ENCODE measurements at places on chromosomes 16 and 17.

DNA sequence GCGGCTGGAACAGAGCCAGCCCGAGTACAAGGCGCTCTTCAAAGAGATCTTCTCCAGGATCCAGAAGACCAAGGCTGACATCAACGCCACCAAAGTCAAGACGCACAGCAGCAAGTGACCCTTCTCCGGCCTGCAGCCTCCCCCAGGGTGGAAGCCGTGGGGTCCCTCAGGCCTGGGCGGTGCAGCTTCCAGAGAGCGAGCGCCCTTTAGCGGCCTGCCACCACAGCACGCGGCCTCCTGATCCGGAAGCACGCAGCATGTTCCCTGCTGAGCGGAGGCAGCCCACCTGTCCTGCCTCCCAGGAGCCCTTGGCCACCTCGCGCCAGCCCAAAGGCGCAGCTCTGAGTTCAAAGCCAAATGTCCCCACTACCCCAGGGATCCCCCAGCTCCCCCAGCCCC lies 8.5 kb upstream of the MRPL58 start:
- no peak for DNase-seq

GRCh38 chr17:77281122-77281903 lies 140.5 kb downstream of the SEC14L1 start:
- peak; percentile 19 for DNase-seq

GRCh38 chr16:51155199-51155607 lies 4.1 kb upstream of the SALL1 start:
- no peak for DNase-seq

- DNase-seq, result no peak
Observed at GRCh38 chr17:38970804-38971203, 3.6 kb upstream of the FBXO47 start.

DNA sequence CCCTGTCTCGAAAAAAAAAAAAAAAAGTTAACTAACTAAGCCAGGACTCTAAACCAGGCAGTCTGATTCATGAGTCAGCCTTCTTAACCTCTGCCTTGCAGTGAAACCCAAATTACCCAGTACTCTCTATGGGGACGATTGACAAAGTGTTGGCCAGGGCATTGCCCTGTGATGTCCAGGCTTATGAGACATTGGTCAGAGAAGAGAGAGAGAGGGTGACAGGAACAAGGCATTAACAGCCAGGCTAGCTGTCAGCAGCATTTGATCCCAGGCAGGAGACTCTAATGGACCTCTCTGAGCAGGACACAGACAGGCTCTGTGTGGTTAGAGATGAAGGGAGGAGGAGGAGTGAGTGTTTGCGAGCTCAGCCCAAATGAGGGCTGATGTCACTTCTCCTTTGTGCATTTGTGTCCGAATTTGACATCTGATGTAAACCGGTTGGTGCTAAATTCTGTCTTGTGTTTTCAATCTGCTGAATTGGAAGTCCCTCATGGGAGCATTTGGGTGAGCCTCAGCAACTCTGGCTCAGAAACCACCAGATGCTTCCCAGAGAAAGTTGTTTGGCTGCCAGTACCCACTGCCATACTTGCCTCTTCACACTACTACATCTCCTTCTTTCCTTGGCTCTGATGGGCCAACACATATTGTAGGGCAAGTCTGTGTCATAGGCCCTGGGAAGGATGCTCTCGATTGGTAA lies 4.3 kb upstream of the MYL4 start:
- DNase-seq, result no peak

GRCh38 chr17:13204607-13205237 lies 186.9 kb upstream of the ELAC2 start:
- no peak for DNase-seq

- peak; percentile 45 for DNase-seq
Observed at GRCh38 chr16:24013864-24014645, 178.3 kb downstream of the PRKCB start.

- peak; percentile 39 for DNase-seq
Observed at GRCh38 chr16:16127469-16128116, 95.7 kb downstream of the ABCC6 start.

- DNase-seq, result no peak
Observed at GRCh38 chr16:88343271-88343791, 39.4 kb upstream of the ZNF469 start.

DNA sequence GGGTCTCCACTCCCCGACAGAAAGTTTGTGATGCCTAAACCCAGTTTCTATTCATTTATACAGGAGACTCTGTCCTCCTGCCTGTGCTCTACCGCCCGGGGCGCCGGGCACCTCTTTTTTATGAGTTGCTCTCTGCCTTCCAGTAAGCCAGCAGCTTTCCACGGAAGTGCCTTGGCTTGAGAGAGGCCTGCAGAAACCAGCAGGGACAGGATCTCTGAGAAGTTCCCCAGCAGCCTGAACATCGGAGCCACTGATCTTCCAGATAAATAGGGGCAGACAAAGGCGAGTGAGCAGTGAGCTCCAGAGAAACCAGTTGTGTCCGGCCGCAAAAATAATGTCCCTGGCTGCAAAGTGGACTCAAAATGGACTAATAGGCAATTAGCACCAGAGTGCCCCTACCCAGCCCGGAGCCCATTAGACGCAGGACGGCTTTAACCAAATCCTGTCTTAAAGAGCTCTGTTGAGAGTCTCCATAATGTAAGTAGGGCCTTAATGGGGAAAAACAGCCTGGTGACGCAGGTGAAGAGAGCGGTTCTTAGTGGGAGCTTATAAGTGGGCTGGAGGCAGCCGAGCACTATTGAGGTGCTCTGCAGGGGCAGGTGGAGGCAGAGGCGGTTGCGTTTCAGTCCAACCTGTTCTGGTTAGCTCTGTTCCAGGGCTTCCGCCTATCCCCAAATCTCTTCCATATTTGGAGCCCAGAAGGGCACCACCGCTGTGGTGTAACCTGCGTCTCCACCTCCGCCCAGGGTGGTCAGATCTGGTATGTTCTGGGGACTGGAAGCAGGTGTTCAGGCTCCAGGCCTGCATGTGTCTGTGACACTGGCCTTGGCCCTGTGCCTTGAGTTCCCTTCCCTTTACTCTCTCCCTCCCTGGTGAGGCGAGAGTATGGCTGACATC lies 74.1 kb downstream of the NT5M start:
- DNase-seq, result no peak
